ENCODE measurements at places on chromosomes 7 and 10.
A peak's percentile ranks its signal among the peaks of the same experiment; 100 is the strongest.

- DNase-seq = no peak
Observed at GRCh38 chr10:8133146-8133545, 78.7 kb downstream of the GATA3 start.

GRCh38 chr10:28169525-28169924 lies 133.3 kb downstream of the MPP7 start:
- DNase-seq = no peak

DNA sequence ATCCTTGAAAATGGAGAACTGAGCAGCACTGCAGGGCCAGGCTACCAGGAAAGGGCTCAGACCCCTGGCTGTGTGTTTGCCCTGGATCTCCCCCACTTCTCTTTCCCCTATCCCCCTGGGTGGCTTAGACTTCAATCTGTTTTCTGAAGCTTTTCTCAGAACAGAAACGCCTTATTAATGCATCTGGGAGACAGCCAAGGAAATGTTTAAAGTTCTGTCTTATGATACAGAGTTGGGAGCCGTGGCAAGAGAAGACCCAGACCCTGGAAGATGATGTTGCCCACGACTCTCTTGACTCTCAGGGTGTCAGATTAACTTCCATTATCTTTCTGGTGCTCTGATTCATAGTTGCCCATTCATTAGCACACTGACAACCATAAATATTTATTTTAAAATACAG lies 107.1 kb downstream of the EBLN1 start:
- no peak for DNase-seq

GRCh38 chr10:8104721-8105120 lies 50.2 kb downstream of the GATA3 start:
- DNase-seq = no peak

DNA sequence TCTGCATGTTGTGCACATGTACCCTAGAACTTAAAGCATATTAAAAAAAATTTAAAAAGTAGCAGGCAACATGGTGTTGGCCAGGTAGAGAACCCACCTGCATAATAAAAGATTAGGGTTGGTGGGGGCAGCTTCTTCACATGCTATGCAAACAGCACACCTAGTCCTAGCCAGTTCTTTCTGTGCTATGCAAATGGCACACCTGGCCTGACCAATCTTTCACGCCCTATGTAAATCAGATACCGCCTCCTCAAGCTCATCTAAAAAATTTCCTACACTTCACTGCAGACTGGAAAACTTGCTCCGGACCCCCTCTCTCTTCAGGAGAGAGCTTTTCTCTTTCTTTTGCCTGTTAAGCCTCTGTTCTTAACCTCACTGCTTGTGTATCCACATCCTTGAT lies 14.5 kb upstream of the PIP start:
- no peak for DNase-seq

DNA sequence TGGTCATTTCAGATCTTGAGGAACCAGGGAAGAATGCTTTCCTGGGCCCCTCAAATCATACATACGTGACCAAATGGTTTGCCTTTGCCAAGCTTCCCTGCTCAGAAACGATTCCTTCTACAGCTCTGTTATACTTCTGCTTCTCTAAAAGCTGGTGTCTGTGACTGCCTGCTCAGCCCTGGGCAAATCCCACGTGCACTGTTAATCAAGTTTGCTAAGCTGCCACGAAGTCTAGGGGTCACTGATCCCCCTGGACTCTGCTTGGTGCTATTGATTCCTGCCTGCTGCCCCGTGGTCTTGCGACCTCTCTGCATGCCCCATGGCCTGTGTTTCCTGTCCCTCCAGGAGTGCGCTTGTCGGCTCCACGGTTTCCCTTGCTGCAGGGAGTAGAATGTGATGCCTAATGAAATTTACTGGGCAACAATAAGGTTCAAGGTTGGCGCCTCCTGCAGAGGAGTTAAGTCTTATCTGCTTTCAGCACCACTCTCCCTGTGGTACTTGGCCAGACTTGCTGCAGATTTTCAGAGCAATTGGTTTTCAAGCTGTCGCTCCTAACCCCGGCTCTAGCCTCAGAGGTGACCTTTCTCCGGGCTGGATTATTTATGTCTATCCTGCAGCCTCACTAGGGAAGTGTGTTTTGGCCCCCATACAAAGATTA lies 201.6 kb upstream of the FZD8 start:
- no peak for DNase-seq

DNA sequence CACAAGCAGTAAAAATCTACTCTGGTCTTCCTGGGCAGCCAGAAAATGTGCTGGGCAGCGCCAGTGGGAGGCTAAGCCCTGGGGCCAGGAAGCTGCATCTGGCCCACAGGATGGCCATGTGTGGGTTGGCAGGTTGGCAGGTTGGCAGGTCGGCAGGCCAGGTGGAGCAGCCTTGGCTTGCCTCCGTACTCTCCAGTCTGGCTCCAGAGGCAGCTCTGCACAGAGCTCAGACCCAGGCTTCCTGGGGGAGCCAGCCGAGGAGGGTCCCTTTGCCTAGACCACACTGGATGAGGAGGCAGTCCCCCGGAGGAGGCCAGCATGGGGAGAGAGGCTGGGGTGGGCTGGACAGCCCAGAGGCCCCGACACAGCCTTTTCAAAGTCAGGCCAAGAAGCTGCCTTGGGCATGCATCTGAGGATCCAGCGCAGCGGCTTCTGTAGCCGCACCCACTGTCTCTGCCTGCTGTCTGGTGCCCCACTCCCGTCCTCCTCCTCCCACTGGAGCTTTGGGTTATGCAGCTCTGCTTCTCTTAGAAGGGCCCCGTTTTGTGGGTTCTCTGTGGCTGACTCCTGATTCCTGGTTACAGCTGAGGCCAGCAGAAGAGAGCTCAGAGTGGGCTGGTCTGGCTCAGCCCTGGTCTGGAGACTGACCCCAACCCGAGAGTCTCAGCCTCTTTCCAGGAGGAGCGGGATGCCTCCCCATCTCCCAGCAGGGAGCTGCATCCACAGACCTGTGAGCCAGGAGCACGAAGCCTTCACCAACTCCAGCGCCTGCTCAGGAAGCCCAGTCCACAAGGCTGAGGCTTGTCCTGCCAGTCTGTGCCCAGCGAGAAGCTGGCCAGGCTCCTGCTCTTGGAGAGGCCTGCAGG lies 44.6 kb downstream of the CFAP46 start:
- DNase-seq = no peak

GRCh38 chr10:27514243-27514642 lies 10.1 kb downstream of the RAB18 start:
- DNase-seq = no peak

GRCh38 chr10:13528123-13528874 lies 515 bp downstream of the BEND7 start:
- DNase-seq = peak; percentile 13

GRCh38 chr7:1062296-1063294 lies 18.2 kb downstream of the GPR146 start:
- DNase-seq = no peak

DNA sequence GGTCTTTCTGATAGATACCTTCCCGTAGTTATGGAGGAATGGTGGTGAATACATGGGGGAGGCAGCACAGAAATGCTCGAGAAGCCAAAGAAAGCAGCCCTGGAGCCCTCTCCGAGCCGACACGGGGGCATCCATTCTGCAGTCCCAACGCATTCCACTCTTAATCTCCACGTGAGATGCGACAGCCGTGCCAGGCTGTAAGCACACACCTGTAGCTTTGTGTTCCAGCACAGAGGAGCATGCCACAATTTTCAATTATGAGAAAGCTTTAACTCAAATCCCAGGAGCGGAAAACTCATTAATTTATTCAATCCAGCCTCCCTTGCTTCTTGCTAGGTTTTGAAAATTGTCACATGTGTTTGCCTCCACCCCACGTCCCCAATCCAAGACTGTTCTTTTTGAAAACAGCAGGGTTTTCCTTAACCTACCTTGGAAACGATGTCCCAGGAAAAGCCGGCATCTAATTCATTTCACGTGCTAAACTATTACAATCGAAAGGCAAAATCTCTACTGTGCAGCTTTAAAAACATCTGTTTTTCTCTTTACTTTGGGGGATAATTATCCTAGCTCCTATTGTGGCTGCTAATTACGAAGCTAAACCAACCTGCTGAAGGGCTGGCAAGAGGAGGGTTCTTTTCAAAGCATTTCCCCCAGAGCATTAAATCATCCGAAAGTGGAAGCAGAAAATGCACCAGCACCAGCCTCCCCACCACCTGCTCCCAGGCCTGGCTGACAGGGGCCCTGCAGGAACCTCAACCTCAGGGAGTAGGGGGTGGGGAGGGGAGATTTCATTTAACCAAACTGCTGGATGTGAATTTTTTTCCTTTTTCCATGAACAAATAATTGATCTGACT lies 56.0 kb upstream of the CHST15 start:
- DNase-seq = no peak

DNA sequence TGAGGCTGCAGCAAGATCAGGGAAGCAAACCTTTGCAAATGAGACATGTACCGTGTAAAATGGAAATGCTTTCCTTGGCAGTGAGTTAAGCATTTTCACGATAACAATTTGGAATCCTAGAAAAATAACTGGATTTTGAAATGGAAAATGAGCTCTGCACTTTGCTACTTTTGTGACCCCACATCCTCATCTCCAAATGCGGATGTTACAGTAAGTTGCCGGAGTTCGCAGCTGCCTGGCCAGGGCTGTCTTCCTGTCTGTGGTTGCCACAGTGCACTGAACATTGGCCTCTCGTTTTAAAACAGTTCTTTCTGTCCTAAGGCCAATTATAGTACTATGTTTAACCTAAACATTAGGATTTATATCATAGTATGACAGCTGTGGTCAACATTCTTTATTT lies 136.2 kb upstream of the FZD8 start:
- no peak for DNase-seq

GRCh38 chr10:14588084-14588937 lies 186.4 kb downstream of the FAM107B start:
- DNase-seq = peak; percentile 66

GRCh38 chr7:125033506-125033905 lies 103.9 kb upstream of the POT1 start:
- DNase-seq = no peak

DNA sequence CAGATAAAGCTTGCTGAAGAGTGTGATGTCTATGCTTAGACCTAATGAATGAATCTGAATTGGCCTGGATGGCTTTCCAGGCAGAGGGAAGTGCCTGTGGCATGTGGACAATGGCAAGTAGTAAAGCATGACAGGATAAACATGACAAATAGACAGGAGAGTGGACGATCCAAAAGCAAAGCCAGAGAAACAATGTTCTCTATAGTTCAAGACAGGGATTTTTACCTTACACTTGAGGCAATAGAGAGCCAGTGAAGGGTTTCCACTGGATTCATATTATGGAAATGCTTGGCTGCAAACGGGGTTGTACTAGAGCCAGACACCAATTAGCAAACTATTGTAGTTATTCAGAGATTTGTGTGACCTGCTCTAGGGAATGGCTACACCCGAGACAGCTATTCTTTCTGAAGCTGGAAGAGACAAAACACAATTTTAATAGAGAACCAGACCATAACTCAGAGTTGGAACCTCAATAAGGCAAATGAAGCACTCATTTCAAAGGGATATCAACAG lies 2.3 kb downstream of the AGMO start:
- no peak for DNase-seq

DNA sequence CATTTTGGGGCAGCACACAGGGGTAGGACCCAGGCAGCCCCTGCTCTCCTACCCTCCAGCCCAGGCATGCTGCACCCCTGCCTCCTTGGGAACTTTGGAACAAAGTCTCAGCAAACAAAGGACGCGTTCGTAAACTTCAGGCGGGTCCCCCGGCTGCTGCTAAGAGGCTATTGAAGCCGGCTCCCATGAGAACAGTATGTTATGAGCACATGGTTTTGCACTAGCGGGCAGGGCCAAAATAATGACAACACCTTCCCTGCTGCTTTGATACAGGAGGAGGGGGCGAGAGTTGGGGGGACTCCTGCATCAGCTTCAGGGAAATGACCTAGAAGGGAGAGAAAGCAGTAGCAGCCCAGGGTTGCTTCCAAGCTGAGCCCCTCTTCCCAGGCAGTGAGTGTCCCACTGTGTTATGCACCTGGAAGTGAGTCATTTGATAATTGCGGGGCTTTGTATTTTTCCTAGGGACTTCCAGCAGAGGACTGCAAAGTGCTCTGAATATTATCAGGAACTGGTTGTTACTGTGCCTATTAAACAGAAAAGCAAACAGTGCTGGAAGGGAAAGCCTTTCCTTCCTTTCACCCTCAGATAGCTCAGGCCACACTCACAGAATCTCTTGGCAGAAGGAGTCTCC lies 6.9 kb downstream of the ITPRIP start:
- DNase-seq = no peak

DNA sequence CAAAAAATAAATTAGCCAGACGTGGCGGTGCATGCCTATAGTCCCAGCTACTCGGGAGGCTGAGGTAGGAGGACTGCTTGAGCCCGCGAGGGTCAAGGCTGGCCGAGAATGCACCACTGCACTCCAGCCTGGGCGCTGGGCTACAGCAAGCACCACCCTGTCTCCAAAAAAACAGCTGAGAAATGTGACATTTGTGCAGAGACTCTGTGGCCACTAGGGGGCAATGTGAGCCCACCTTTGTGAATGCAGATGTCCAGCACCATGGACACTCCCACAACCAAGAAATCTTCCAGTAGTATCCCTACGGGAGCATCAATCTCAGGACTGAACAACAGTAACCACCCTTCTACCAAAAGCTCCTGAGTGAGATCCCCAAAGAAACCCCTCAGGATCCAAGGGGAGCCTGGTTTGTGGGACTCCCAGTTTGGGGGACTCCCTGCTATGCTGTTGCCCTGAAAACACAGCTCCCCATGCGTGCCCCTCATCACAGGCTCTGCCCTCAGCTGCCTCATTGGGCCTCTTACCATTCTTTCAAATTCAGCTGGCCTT lies 6.2 kb upstream of the AHCYL2 start:
- peak; percentile 87 for DNase-seq

DNA sequence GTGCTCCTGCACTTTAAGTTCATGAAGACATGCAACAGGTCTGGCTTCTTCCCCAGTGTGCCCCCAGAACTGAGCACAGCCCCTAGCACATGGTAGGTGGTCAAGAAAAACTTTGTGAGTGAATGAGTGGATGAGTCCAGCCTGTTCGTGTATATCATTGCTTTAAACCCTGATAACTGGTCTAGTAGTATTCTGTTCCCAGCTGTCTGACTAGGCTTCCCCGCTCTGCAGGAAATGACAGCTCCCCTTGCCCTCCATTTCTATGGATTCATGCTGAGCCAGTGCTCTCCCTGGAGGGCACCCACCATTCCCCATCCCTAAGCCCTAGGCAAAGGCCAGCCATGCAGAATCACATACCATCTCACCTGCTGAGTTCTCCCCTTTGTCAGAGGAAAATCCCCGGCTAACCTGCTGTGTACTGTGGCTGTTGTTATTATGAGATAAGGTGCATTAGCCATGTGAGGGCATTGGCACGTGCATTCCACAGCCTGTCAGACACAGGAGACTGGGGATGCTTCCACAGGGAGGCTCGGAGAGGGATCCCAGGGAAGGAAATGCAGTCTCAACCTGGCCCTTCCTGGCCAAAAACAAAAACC lies 698.9 kb downstream of the GRID1 start:
- DNase-seq = no peak

DNA sequence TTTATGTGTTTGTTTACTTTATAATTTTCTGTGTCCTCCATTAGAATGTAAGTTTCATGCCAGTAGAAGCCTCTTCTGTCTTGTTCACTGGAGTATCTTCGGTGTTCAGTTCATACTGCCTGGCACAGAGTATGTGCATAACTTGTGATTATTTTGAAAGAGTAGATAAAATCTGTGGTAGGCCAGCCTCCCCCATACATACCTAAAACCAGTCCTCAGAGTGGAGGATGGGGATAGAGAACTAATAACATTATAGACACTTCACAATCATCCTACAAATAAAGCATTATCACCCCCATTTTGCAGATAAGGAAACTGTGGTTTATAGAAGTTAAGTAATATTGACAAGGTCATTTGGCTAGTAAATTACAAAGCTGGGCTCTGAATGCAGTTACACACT lies 28.0 kb downstream of the VIM start:
- no peak for DNase-seq

GRCh38 chr10:19930936-19931893 lies 115.0 kb downstream of the PLXDC2 start:
- DNase-seq = no peak

Measured in CD4-positive, alpha-beta T cell treated with Interleukin-17A for 4 hours (primary cell).